ENCODE measurements at places on chromosomes 11 and 22. TPM values are rescaled to one million over a fixed set of nuclear protein-coding genes. Genes with fewer than 3 reads are reported as not detected.

The CNTN5 gene
- polyA plus RNA-seq: 0.13 TPM

The PKNOX2 gene
- 3.9 TPM for polyA plus RNA-seq

The ADAMTS15 gene
- polyA plus RNA-seq: 1.9 TPM

The SCUBE2 gene
- 2.4 TPM for polyA plus RNA-seq

The KCNK4 gene
- not detected for polyA plus RNA-seq

The ADORA2A gene
- polyA plus RNA-seq: 2.5 TPM

The SPINDOC gene
- 12.6 TPM for polyA plus RNA-seq

The GAL3ST1 gene
- polyA plus RNA-seq: 9.3 TPM
